ENCODE measurements at places on chromosomes 16 and 17. TPM values are rescaled to one million over a fixed set of nuclear protein-coding genes. Genes with fewer than 3 reads are reported as not detected.

Gene NOG
- 0.37 TPM for total RNA-seq

Gene B9D1
- 1.3 TPM for total RNA-seq

Gene MPP2
- 0.60 TPM for total RNA-seq

Gene CHST4
- not detected for total RNA-seq

Gene ASGR1
- total RNA-seq = 0.29 TPM

Gene TBC1D24
- 8.1 TPM for total RNA-seq

Gene HOXB4
- total RNA-seq = 3.3 TPM

Gene KRT17
- total RNA-seq = not detected

Gene LHX1
- total RNA-seq = not detected

Gene EVI2B
- 74.9 TPM for total RNA-seq

Gene INCA1
- 0.35 TPM for total RNA-seq

Gene TNS4
- total RNA-seq = 3.5 TPM

Gene MED13
- total RNA-seq = 52.5 TPM

Gene CBX2
- total RNA-seq = 5.5 TPM

GRCh38 chr17:42399121-42399520, 10.9 kb upstream of the STAT3 start:
- H3K27me3 ChIP-seq = no peaks in the 10 kb centered on the region
- peaks cover 37% of the 10 kb centered on the region for H3K4me1 ChIP-seq
- no peak overlapping the region for H3K27ac ChIP-seq

- H3K36me3 ChIP-seq = no peaks in the 10 kb centered on the region
- no peak overlapping the region for H3K27ac ChIP-seq
- H3K4me3 ChIP-seq = no peak overlapping the region
These were observed 266.5 kb upstream of the HSBP1 start for GRCh38 chr16:83541231-83541630.

GRCh38 chr17:67168496-67168895, 76.5 kb downstream of the HELZ start:
- no peak overlapping the region for H3K4me3 ChIP-seq
- H3K27me3 ChIP-seq = no peaks in the 10 kb centered on the region
- no peak overlapping the region for H3K27ac ChIP-seq

GRCh38 chr16:11251525-11252481, 4.2 kb downstream of the SOCS1 start:
- peak; percentile 83 for DNase-seq
- H3K4me1 ChIP-seq = peaks cover 53% of the 10 kb centered on the region
- no peaks in the 10 kb centered on the region for H3K27me3 ChIP-seq
- peak overlapping the region; percentile 89 for H3K27ac ChIP-seq
- H3K36me3 ChIP-seq = peaks cover 74% of the 10 kb centered on the region

DNA sequence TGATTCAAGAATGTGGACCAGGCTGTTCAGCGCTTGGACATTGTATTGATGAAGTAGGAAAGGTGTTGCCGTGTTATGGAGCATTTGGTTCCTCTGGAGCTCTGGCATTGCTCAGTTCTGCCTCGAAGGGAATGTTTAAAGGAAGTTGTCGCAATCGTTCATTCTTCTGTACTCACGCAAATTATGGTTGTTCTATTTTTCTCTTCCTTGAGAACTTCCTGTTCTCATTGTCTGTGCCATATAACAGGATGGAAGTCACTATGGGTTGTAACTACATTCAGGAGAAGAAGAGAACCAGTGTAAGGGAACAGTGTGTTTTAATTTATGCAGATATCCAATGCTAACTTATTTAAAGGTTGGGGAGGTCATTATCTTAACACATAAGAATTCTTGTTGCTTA, 13.0 kb downstream of the PCTP start:
- H3K4me1 ChIP-seq = peaks cover 2% of the 10 kb centered on the region
- no peaks in the 10 kb centered on the region for H3K36me3 ChIP-seq
- no peak for DNase-seq
- H3K27me3 ChIP-seq = no peaks in the 10 kb centered on the region
- H3K27ac ChIP-seq = no peak overlapping the region

DNA sequence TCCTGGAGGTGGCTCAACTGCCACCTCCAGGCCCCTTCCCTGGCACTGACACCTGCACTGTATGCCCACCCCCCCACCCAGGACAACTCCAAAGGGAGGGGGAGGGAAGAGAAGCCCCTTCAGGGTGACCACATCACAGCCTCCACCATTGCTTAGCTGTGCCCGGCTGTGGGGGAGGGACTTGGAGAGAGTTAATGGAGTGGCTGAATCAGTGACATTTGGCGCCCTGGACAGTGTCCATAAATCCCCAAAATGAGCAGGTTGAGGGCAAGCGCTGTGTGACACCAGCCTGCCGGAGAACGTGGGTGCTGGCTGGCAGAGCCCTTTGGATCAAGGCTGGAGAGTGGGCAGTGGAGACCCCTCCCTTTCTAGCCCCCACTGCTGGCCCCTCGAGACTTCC, 883 bp downstream of the USH1G start:
- no peaks in the 10 kb centered on the region for H3K36me3 ChIP-seq
- DNase-seq = no peak
- no peak overlapping the region for H3K4me3 ChIP-seq
- H3K27me3 ChIP-seq = peaks cover 60% of the 10 kb centered on the region
- H3K27ac ChIP-seq = no peak overlapping the region

DNA sequence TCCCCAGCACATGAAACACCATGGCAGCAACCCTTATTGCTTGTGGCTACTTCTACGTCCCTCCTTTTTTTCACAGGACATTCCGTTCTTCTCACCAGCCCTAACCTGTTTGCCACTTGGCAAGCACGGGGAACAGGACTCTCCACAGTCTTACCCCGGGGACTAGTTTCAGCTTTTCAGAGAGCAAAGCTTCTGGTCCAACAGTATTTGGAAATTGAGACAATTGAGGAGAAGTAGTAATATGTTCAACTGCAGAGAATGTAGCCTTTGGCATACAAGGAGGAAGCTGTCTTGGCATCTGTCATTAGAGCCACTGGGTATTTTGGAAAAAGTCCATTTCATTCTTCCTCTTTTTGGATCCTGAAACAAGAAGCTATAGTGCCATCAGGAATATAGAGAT, 65.7 kb downstream of the MAP2K6 start:
- H3K4me3 ChIP-seq = no peak overlapping the region
- H3K4me1 ChIP-seq = peaks cover 3% of the 10 kb centered on the region
- DNase-seq = no peak
- H3K36me3 ChIP-seq = no peaks in the 10 kb centered on the region

- H3K4me3 ChIP-seq = no peak overlapping the region
- no peak overlapping the region for H3K27ac ChIP-seq
- peaks cover 1% of the 10 kb centered on the region for H3K4me1 ChIP-seq
- H3K36me3 ChIP-seq = no peaks in the 10 kb centered on the region
- DNase-seq = no peak
These were observed 120.6 kb downstream of the MAP2K6 start for GRCh38 chr17:69535016-69535570.

- no peak overlapping the region for H3K4me3 ChIP-seq
- H3K27me3 ChIP-seq = no peaks in the 10 kb centered on the region
- peaks cover 58% of the 10 kb centered on the region for H3K4me1 ChIP-seq
These were observed 206.8 kb downstream of the SEC14L1 start for GRCh38 chr17:77347544-77347943.

DNA sequence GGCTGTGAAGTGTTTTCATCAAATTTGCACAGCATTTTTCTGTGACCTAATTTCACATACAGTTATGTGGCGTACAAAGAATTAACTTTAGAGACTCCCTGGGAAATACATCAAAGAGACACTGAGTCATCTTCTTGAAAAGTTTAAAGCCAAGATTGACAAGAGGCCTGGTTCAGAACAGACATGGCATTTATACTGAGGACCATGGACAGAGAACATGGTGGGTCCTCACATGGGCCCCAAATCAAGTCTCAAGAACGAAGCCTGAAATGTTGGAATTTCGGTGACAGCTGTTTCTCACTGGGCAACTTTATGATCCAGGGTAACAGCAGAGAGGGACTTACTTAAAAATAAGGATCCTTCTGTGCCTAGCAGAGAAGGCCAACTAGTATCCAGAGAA, 311.5 kb upstream of the KCNJ16 start:
- no peak overlapping the region for H3K27ac ChIP-seq
- no peak overlapping the region for H3K4me3 ChIP-seq
- DNase-seq = no peak
- no peaks in the 10 kb centered on the region for H3K36me3 ChIP-seq
- no peaks in the 10 kb centered on the region for H3K4me1 ChIP-seq

- H3K27me3 ChIP-seq = no peaks in the 10 kb centered on the region
- peaks cover 48% of the 10 kb centered on the region for H3K36me3 ChIP-seq
- no peak overlapping the region for H3K27ac ChIP-seq
- H3K4me3 ChIP-seq = no peak overlapping the region
- no peaks in the 10 kb centered on the region for H3K4me1 ChIP-seq
These were observed 51.7 kb downstream of the ZNF778 start for GRCh38 chr16:89268987-89269735.

DNA sequence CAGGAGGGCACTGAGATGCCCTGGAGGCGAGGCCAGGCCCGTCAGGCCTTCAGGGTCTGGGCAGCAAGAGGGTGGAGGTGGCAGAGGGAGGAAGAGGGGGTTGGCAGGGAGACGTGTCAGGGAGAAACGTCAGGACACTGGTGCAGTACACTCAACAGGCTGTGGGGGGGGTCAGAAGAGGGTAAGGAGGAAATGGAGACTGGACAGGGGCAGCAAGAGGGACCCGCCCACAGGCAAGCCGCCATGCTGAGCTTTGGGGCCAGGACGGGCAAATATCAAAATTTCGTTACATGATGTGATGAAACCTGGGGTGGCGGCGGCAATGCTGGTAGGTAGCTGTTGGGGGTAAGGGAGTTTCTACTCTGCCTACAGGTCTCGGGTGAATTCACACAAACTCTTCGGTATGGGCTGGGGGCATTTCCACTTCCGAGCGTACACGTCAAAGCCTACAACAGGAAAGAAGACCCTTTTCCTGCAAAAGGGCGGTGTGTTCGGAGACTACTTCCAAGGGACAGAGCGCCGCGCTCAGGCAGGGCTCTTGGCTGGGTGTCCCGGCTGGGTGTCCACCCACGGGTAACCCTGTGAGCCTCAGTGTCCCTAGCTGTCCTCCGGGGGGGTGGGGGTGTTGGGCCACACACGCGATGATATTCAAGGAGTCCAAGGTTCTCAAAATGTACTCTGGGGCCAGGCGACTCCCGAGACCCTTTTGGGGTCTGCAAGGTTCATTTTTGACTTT, 43.3 kb upstream of the ATP2A3 start:
- DNase-seq = no peak
- H3K27me3 ChIP-seq = no peaks in the 10 kb centered on the region
- H3K4me1 ChIP-seq = peaks cover 5% of the 10 kb centered on the region
- H3K27ac ChIP-seq = no peak overlapping the region
- H3K4me3 ChIP-seq = no peak overlapping the region

DNA sequence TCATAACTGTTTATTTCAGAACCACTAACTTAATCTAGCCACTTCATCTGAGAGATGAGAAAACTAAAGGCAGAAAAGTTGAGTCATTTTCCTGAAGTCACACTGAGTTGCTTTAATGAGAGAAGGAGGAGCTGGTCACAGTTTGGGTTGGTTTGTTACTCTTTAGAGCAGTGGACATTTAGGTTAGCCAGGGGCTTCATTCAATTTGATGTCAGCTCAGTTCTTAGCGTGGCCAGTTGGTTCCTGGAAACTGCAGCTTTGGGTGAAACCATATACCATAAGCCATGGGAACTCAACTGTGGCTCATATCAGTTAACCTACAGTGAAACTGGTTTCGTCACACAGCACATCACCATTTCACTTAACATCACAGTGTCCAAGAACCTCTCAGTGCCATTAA, 59.2 kb upstream of the ADORA2B start:
- no peak overlapping the region for H3K27ac ChIP-seq
- H3K4me1 ChIP-seq = peaks cover 20% of the 10 kb centered on the region
- DNase-seq = no peak
- no peaks in the 10 kb centered on the region for H3K36me3 ChIP-seq

GRCh38 chr17:78779850-78780249, 2.2 kb downstream of the CYTH1 start:
- peak; percentile 85 for DNase-seq
- H3K4me1 ChIP-seq = peaks cover 50% of the 10 kb centered on the region
- peaks cover 28% of the 10 kb centered on the region for H3K36me3 ChIP-seq
- H3K27me3 ChIP-seq = no peaks in the 10 kb centered on the region

DNA sequence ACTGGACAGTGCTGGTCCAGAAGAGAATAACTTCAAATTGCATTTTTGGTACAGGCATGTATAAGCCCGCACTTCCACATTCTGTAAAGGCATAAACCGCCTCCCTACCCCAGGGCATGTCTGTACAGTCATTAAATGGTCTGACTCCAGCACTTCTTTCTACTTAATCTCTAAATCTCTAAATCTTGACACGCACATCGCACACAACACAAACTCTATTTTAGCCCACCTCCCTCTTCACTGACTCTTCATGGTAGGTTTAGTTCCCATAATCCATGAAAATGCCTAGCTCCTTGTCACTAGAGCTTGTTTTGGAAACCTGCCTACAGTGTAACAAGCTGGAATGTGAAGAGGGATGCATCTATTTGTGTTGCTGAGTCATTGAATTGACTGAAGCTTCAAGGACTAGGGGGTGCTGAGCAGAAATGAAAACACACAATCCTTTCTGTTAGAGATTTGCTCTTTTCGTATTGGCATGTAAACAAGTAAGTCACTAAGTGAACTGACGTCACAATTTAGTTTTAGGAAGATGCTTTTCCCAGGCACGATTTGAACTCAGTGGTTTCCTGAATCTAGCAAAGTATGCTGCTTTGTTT, 1.6 kb upstream of the DUSP14 start:
- peaks cover 40% of the 10 kb centered on the region for H3K4me1 ChIP-seq
- peak overlapping the region; percentile 83 for H3K27ac ChIP-seq
- DNase-seq = no peak
- peak overlapping the region; percentile 85 for H3K4me3 ChIP-seq

GRCh38 chr17:4187076-4187475, 44.1 kb downstream of the CYB5D2 start:
- DNase-seq = no peak
- peaks cover 13% of the 10 kb centered on the region for H3K4me1 ChIP-seq
- H3K36me3 ChIP-seq = peaks cover 56% of the 10 kb centered on the region
- H3K4me3 ChIP-seq = no peak overlapping the region
- no peak overlapping the region for H3K27ac ChIP-seq

- peak overlapping the region; percentile 50 for H3K27ac ChIP-seq
- DNase-seq = no peak
- no peaks in the 10 kb centered on the region for H3K27me3 ChIP-seq
These were observed 53.7 kb downstream of the PLD6 start for GRCh38 chr17:17152385-17152784.

DNA sequence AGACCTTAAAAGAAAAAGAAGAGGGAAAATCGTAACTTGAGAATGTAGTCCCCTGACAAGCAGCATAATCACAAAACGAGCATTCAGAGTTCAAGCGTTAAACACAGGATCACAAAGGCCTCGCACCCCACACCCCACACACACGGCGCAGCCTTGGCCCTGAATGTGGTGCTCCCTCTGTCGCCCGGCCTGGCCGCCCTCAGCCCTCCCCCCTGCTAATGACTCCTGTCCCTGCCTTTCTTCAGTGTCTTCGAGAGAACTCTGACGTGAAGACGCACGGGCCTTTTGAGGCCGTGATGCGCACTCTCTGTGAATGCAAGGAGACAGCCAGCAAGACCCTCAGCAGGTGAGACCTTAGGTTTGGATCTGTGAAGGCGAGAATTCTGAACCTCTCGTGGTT, 47.5 kb upstream of the ENDOV start:
- no peak overlapping the region for H3K4me3 ChIP-seq
- no peak for DNase-seq
- H3K27me3 ChIP-seq = no peaks in the 10 kb centered on the region

Measured in activated CD4-positive, alpha-beta T cell treated with anti-CD3 and anti-CD28 coated beads, Interleukin-2, amount 10 ng/mL, durations not matched to agents 7 days and 5 days (primary cell).